ENCODE measurements at places on chromosomes 2 and 18. TPM values are rescaled to one million over a fixed set of nuclear protein-coding genes. Genes with fewer than 3 reads are reported as not detected.

- no peak overlapping the region for H3K27ac ChIP-seq
- H3K27me3 ChIP-seq, result no peaks in the 10 kb centered on the region
- DNase-seq, result no peak
- no peaks in the 10 kb centered on the region for H3K36me3 ChIP-seq
- no peaks in the 10 kb centered on the region for H3K4me1 ChIP-seq
Measured at GRCh38 chr2:207879536-207879935, 109.8 kb upstream of the FZD5 start.

GRCh38 chr18:65498605-65499004 lies 252.2 kb upstream of the CDH7 start:
- H3K36me3 ChIP-seq, result no peaks in the 10 kb centered on the region
- no peaks in the 10 kb centered on the region for H3K27me3 ChIP-seq
- no peak overlapping the region for H3K4me3 ChIP-seq
- no peak overlapping the region for H3K27ac ChIP-seq
- DNase-seq, result no peak
- H3K4me1 ChIP-seq, result no peaks in the 10 kb centered on the region

The HOXD3 gene
- 20.4 TPM for total RNA-seq

DNA sequence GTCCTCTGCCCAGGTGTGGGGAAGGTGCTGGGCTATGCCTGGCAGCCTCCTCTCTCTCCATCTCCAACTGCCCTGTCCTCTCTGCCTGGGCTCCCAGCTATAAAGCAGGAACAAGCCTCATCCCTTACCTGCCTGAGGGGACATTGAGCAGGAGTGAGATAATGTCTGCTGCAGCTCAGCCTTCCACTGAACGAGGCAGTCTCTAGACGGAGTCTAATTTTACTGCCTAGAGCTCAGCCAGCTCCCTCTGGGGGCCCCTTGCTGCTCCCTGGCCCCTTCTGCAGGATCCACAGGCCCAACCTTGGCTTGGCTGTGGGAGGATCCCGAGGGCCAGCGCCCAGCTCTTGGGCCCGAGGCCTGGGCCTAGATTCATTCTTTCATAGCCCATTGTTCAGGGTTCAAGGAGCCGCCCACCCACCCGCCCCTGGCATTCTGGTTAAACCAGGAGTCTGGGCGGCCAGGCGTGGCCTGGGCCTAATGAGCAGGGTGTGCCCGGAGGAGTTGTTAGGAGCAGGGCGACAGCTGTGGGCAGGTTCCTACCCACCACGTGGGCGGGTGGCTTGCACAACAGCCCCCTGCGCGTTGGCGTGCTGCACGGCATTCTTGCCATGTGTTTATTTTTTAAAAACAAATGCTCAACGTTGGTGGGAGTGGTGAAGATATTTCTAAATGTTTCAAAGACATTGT lies 44.6 kb downstream of the FOSL2 start:
- H3K4me1 ChIP-seq, result no peaks in the 10 kb centered on the region
- no peak for DNase-seq
- H3K36me3 ChIP-seq, result no peaks in the 10 kb centered on the region

The TMEM247 gene
- total RNA-seq, result not detected

- peaks cover 18% of the 10 kb centered on the region for H3K27me3 ChIP-seq
- H3K36me3 ChIP-seq, result no peaks in the 10 kb centered on the region
- H3K27ac ChIP-seq, result no peak within 1 kb of the TSS
- no peak for DNase-seq
- peak within 1 kb of the TSS; percentile 9 for H3K4me3 ChIP-seq
- H3K4me1 ChIP-seq, result no peaks in the 10 kb centered on the region
Measured at GRCh38 chr2:219060821-219061791, at the start of gene IHH. Gene IHH (minus strand): TSS chr2:219060921. CDS start chr2:219060467, 454 bp downstream.

The CD8A gene
- 1.3 TPM for total RNA-seq

GRCh38 chr2:64946769-64947247 lies 42.4 kb upstream of the SLC1A4 start:
- no peaks in the 10 kb centered on the region for H3K27me3 ChIP-seq
- no peaks in the 10 kb centered on the region for H3K4me1 ChIP-seq
- no peak overlapping the region for H3K27ac ChIP-seq
- DNase-seq, result no peak

DNA sequence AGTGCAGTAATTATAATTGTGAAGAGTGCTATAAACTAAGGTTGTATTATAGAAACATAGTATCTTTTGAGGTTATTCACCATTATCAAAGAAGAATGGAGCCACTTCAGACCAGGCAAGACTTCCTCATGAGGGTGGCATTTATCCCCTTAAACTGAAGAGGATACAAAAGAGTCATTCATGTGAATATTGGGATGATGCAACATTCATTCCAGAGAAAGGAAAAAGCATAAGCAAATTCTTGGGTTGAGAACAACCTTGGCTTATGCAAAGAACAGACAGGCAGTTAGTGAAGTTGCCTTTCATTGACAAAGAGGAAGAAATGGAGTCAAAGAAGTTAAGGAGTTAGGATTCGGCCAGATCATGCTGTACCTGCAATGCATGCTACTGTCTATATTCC lies 682.5 kb downstream of the MBD2 start:
- H3K27me3 ChIP-seq, result no peaks in the 10 kb centered on the region
- H3K27ac ChIP-seq, result no peak overlapping the region
- no peaks in the 10 kb centered on the region for H3K36me3 ChIP-seq
- DNase-seq, result no peak
- H3K4me1 ChIP-seq, result no peaks in the 10 kb centered on the region
- no peak overlapping the region for H3K4me3 ChIP-seq

The INHBB gene
- 18.1 TPM for total RNA-seq

The FBXO15 gene
- not detected for total RNA-seq

The MBD1 gene
- total RNA-seq, result 41.2 TPM

DNA sequence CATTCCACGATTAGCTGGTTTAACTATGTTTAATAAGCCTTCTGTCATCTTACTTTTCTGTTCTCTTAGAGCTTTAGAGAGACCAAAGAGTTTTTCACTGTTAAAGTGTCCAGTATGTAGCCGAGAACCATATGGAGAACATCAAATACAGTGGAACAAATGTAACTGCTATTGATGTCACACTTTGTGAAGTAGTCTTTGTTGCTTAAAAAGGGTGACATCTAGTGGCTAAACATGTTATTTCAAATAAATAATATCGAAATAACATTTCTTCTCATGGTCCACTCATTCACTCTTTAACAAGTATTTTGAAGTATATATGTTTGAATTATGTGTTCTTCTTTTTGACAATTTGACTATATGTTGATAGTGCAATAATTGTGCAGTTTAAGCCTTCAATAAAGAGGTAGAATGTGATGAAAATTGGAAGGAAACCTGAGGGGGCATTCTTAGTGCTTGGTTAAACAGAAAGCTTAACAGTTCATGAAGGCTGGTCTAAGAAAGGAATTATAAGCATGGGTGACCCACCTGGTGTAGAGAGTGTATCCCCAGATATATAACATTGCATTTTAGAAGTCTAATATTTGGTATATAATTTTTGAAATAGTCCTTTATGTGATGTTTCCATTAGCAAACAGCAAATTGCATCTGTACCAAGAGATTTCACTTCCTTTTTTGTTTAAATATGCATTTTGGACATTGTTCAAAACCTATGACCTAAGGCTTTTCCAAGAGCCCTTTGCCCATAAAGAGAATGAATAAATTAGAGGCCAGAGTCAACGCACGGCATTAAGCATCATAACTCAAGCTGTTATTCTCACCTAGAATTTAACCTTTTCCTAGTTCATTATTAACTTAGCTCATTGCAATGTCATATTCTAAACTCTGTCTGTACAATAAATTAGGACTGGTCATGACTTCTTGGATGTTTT lies 112.1 kb downstream of the KYNU start:
- H3K27me3 ChIP-seq, result no peaks in the 10 kb centered on the region
- H3K36me3 ChIP-seq, result no peaks in the 10 kb centered on the region
- no peaks in the 10 kb centered on the region for H3K4me1 ChIP-seq
- H3K27ac ChIP-seq, result no peak overlapping the region
- DNase-seq, result no peak
- H3K4me3 ChIP-seq, result no peak overlapping the region

DNA sequence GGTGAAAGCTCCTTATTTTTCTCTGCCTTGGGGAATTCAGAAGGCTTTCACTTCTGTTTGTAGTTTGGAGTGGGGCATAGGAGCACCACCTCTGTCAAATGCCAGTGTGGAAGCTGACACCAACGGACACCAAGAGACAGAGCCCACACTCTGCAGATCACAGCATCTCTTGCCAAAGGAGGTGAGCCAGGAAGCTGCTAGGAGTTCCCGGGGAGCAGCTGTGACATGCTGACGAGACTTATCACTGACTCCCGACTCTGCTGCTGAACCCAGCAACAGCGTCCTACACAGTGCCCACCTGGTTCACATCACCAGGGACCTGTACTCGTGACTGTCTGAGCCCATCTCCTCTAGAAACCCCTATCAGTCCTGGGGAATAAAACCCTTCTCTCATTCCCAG lies 8.1 kb downstream of the TEX51 start:
- no peaks in the 10 kb centered on the region for H3K4me1 ChIP-seq
- no peaks in the 10 kb centered on the region for H3K36me3 ChIP-seq
- no peak overlapping the region for H3K27ac ChIP-seq
- peak; percentile 1 for DNase-seq
- H3K27me3 ChIP-seq, result no peaks in the 10 kb centered on the region

The PLEK gene
- total RNA-seq, result under 0.01 TPM

The DLGAP1 gene
- total RNA-seq, result 1.5 TPM

DNA sequence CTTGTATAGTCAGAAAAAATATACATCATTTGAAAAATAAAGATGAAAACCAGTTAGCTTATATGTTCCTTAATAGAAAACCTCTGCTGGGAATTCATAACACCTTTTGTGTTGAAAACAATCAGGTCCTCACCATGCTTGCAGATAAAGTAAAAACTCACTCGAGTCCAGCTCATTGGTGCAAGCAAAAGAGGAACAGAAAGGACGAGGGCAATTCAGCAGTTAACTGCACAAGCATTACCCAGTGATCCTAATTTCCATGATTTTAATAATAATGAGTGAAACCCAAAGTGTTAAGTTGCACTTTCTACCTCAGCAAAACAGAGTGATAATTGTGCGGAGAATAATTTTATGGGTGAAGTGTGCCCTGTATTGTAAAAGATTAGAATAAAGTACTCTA lies 839.9 kb downstream of the BCL11A start:
- H3K27ac ChIP-seq, result no peak overlapping the region
- no peaks in the 10 kb centered on the region for H3K4me1 ChIP-seq
- H3K27me3 ChIP-seq, result no peaks in the 10 kb centered on the region
- no peak for DNase-seq
- no peaks in the 10 kb centered on the region for H3K36me3 ChIP-seq
- no peak overlapping the region for H3K4me3 ChIP-seq

GRCh38 chr2:188956290-188956689 lies 17.9 kb upstream of the COL3A1 start:
- no peaks in the 10 kb centered on the region for H3K36me3 ChIP-seq
- no peak overlapping the region for H3K27ac ChIP-seq
- no peaks in the 10 kb centered on the region for H3K4me1 ChIP-seq
- no peak for DNase-seq
- no peaks in the 10 kb centered on the region for H3K27me3 ChIP-seq

GRCh38 chr2:187297801-187298200 lies 150.3 kb downstream of the CALCRL start:
- peak overlapping the region; percentile 3 for H3K27ac ChIP-seq
- DNase-seq, result no peak
- H3K4me1 ChIP-seq, result no peaks in the 10 kb centered on the region
- no peak overlapping the region for H3K4me3 ChIP-seq

GRCh38 chr2:131055169-131056065 lies 37.8 kb downstream of the FAM168B start:
- H3K4me1 ChIP-seq, result peaks cover 4% of the 10 kb centered on the region
- DNase-seq, result no peak
- no peak overlapping the region for H3K4me3 ChIP-seq
- no peaks in the 10 kb centered on the region for H3K27me3 ChIP-seq
- no peaks in the 10 kb centered on the region for H3K36me3 ChIP-seq

DNA sequence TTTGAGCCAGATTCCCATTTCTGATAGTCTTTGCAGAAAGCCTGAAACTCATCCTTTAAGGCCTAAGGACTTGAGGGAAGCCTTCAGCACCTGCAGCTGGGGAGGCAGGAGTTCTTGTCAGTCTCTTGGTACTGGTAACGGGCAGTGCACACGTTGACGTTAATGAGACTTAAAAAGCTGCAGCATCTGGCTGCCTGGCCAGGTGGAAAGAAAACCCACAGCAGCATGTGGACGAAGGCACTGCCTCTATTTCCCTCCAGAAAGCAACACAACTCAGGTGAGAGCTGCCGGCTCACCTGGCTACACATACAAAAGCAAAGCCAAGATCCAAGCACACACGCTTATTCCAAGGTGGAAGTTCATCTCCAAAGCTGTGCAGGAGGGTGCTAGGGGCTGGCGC lies 178.8 kb downstream of the ANAPC1 start:
- no peaks in the 10 kb centered on the region for H3K4me1 ChIP-seq
- no peak overlapping the region for H3K4me3 ChIP-seq
- no peaks in the 10 kb centered on the region for H3K27me3 ChIP-seq
- no peaks in the 10 kb centered on the region for H3K36me3 ChIP-seq
- no peak overlapping the region for H3K27ac ChIP-seq

GRCh38 chr18:29540548-29540947 lies 1363.6 kb upstream of the CDH2 start:
- H3K36me3 ChIP-seq, result no peaks in the 10 kb centered on the region
- no peak overlapping the region for H3K4me3 ChIP-seq
- no peak for DNase-seq

The MAPRE3 gene
- 5.5 TPM for total RNA-seq

DNA sequence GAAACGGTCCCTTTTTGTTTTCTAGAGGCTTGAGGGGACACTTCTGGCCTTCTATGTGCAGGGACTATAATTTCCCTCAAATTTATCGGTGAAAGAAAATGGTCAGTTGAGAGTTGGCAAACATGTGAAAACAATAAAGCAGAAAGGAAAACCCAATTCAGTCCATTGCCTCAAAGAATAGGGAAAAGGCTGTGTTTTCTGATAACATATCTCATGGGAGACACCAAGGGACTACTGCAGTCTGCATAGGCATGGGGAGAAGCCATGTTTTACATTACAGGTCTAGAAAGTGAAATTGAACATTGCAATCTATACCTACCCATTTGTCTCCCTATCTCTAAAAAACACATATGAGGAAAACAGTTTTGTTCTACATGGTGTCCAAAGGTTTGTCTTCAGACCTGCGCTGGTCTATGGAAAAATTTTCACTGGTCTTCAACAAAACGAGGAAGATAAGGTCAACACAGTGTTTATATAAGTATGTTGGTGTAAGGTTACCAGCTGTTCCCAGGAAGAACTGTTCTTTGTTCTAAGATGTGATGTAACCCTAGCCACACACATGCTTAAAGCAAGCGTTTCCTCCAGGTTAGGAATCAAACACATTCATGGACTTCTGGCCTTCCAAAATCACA lies 179.7 kb downstream of the MREG start:
- H3K27ac ChIP-seq, result no peak overlapping the region
- H3K36me3 ChIP-seq, result no peaks in the 10 kb centered on the region
- H3K27me3 ChIP-seq, result no peaks in the 10 kb centered on the region
- no peak for DNase-seq
- H3K4me1 ChIP-seq, result no peaks in the 10 kb centered on the region
- no peak overlapping the region for H3K4me3 ChIP-seq

The GAD1 gene
- total RNA-seq, result not detected

The SERPINB3 gene
- total RNA-seq, result not detected

- peak; percentile 23 for DNase-seq
- peak within 1 kb of the TSS; percentile 51 for H3K4me3 ChIP-seq
- H3K4me1 ChIP-seq, result peaks cover 13% of the 10 kb centered on the region
- no peaks in the 10 kb centered on the region for H3K27me3 ChIP-seq
- no peaks in the 10 kb centered on the region for H3K36me3 ChIP-seq
- peak within 1 kb of the TSS; percentile 21 for H3K27ac ChIP-seq
Measured at GRCh38 chr2:227163998-227164762, at the start of the genes COL4A3 and COL4A4. Gene COL4A3 (plus strand): TSS chr2:227164624. CDS start chr2:227164727, 103 bp downstream. Gene COL4A4 (minus strand): TSS chr2:227164205. CDS start chr2:227147483, 16,722 bp downstream.
